NCI-H1417 (cell line): ENCODE measurements at places on chromosomes 4 and X.

DNA sequence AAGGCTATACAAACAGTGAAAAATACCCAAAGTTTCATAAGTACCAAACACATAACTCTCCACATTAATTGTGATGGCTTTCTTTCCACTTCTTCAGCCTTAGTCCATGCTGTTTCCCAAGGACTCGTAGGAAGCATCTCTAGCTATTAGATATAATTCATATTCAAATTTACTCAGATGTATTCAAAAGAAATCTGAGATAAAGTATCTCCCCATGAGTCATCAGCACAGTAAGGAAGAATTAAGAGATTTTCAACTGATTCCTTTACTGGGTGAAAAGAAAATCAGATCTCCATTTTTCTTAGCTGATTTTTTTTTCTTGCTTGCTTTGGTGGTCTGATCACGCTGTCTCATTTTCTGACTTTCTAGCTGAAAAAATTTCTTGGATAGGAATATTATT is 71.7 kb downstream of the MID1 start:
- DNase-seq, result no peak

DNA sequence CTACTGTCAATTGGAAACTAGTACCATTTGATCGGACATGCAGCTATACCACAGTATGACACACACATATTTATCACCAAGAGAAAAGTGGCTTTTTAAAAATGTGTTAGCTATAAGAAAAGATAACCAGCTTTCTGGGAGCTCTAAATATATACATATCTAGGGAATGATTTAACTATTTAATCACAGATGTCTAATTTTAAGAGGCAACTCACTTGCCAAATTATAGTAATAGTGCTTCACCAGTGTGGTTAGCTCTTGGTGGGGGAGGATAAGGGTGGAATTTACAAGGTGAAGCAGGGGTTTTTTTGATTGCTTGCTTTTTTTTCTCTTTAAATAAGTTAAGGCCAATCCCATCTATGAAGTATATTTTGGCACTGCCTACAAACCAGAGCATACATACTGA is 547.7 kb upstream of the DIPK2B start:
- DNase-seq, result no peak

- DNase-seq, result no peak
These were observed 16.2 kb downstream of the SH3RF1 start for GRCh38 chr4:169254546-169254983.

GRCh38 chr4:87114245-87115062 is 106.0 kb downstream of the KLHL8 start:
- DNase-seq, result no peak

- no peak for DNase-seq
These were observed 16.5 kb downstream of the ACSL4 start for GRCh38 chrX:109716431-109717028.

DNA sequence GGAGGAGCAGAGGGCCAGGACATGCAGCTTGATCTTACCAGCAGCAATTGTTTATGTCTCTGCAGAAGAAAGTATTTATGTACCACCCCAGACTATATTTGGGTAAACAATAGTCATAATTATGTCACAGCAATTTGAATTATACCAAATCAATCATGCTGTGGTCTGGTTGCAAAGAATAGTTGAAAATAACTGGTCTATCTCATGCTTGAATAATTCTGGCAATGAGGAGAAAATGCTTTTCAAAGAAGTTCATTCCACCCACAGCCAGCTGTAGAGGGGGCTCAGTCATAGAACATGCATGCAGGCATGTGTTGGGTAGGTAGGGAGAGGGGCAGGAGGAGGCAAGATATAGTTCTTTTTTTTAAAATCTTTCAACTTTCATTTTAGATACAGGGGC is 399.2 kb downstream of the IL15 start:
- no peak for DNase-seq

GRCh38 chr4:8729408-8730149 is 137.0 kb downstream of the CPZ start:
- no peak for DNase-seq

- no peak for DNase-seq
These were observed 31.7 kb downstream of the RBBP7 start for GRCh38 chrX:16838202-16839066.

GRCh38 chrX:120614816-120615215 is 10.9 kb downstream of the MCTS1 start:
- DNase-seq, result no peak

DNA sequence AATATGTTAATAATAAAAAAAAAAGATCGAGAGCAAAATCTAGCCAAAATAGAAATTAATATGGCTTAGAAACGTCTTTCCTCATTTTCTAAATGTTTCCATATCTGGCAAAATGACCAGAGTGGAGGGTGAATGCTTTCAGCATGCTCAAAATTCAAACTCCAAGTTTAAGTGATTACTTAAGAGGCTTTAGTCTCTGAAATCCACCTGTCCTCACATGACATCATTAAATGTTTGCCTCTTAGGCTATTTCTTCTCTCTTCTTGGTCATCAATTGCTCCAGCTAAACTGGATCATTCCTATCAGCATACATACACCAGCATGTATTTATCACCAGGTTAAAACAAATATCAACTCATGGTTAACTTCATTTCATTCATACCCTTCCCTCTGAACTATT is 54.5 kb upstream of the ATXN3L start:
- no peak for DNase-seq

DNA sequence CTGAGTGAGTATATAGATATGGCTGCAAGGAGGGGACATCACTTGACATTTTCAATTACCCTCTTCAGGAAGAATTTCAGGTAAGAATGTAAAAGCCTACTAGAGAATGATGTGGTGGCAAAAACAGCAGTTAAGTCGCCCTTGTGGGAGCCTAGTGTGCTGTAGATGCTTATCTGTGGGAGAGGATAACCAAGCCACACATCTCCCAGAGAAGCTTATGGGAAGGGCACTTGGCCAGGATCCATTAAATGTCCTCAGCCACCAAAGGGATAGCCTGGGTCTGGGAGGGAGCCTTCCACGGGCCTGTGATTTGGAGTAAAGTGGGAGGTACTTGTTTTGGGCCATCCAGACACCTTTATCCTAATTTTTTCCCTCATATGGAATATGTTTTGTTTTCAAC is 41.3 kb upstream of the BCLAF3 start:
- no peak for DNase-seq

GRCh38 chr4:172357006-172357540 is 543.9 kb downstream of the GALNTL6 start:
- no peak for DNase-seq

DNA sequence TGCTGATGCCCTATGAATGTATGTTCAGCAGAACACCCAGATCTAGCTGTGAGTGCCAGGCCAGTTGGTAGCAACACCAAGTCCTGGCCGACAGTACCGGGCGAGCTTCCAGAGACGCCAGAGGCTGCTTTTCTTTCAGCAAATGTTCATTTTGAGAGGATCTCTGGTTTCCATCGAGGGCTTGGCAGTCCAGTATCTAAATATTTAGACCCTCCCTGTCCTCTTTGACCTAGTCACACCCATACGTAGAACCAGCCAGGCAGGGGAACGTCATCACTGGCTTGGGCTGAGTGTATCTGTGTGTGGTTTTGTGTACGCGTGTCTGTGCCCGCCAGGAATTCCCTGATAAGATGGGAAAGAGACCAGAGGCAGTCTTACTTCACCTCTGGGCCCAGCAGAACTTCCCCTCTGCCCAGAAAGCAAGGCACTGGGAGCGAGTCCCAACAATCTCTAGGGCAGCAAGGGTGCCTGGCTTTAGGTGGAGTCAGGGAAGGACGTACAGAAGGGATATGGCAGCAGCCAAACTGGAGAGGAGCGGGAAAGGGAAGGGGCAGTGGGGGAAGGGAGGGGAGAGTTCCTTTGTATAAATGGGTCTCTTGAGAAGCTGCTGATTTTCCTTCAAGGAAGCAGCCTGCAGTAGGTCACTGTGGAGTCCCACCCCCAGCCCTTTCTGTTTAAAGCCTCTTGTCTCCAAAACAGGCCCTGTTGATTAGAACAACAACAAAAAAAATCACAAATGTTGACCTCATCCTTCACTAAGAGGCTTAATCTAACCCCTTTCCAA is 15.0 kb upstream of the ELF4 start:
- no peak for DNase-seq

GRCh38 chr4:165088366-165088765 is 24.3 kb downstream of the TMEM192 start:
- no peak for DNase-seq

DNA sequence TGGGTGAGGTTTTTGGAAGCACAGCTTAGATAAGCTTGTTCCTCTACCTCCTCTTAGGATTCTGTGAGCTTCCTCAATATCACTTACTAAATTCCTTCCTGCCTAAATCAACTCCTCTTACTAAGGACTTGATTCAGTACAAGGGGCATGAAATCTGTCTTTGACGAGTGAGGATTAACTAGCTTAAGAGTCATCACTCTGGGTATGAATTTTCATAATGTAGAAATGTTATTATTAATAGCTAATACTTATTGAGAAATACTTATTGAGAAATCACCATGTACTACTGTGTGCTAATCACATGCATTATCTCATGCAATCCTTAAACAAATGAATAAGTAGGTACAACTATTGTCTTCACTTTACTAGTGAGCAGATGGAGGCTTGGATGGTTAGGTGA is 28.6 kb downstream of the TRPC3 start:
- DNase-seq, result no peak

- DNase-seq, result no peak
These were observed 61.1 kb downstream of the MAD2L1 start for GRCh38 chr4:120005527-120005926.

GRCh38 chrX:44484607-44485146 is 58.0 kb downstream of the FUNDC1 start:
- DNase-seq, result no peak

DNA sequence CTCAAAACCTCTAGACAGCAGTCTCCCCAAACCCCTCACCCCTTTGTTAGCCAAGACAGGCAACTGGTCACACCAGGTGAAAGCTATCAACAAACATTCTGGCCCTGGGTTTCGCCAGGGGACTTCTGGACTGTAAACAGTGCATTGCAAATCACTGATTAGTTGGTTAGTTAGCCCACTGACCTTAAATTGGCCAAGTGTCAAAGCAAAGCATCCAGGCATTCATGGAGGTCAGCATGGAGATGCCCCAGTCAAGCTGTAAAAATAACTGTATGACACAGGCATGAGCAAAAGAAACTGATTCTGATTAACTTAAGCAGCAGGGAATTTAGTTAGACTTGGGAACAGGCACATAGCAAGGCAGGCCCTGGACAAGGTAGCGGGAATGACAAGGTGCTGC is 156.0 kb upstream of the TTC29 start:
- no peak for DNase-seq

DNA sequence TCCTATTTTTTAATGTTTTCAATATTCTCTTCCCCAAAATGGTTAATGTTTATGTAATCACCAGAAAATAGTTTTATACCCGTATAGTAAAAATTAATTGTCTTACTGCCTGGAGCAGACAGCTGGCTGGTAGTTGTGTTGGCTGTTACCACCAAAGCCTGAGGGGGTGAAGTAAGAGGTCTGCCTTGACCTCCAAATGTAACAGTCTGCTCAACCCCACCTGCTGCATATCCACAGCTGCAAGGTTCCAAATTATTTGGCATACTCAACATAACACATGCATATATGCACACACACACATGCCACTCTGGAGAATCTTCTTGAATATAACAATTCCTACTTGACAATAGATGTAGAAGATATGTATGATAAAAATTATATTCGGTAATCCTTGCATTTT is 624.3 kb downstream of the ADGRL3 start:
- DNase-seq, result no peak

DNA sequence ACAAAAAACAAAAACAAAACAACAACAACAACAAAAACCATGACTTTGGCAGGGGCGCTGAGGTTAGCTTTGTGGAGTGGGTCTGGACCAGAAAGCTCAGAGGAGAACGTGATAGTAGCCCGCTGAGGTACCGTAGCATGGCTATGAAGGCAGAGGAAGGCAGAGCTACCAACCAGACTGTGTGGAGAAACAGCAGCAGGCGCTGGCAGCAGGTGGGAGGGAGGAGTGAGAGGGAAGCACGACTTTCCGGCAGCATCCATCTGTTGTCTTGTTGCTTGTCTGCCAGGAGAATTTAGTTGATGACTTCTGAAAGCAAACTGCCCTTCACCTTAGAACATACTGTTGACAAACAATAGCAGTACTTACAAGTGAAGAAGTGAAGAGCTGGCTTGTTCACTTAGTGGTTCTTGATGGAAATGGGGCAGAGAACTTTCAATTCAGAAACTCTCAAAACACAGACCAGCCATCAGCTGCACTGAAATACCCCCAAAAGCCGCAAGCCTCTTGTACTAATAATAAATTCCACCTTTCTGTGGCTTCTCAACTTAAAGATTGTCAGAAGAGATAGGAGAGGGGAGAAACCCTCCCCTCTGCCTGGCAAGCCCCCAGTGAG is 447.2 kb downstream of the SLITRK2 start:
- no peak for DNase-seq

DNA sequence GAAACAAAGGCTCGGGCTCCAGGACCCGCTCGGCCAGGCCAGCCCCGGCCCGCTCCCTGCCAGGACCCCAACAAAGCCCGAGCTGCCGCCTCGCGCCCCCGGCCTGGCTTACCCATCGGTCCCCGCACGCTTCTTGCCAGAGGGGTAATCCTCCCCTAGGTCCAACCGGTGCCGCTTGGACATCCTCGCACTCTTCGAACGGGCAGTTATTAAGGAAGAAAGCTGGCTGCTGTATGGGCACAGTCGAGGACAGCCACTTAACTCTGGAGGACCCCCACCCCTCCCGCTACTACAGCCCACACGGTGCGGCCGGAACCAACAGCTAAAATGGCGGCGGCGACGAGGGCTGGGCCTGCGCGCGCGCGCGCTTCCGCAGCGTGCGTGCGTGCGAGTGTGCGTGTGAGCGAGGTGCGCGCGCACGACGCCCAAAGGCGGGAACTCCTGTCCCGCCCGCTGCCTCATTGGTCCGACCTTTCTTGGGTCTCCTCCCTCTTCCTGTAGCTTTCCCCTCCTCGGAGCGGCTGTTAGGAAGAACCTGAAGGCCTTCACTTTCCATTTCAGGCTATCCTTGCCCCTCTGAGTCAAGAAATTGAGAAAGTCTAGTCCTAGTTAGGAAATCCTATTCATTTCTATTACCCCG is at the start of gene DHX15:
TSS of gene DHX15 (minus strand) at position 344 of the 640 bp plus-strand sequence. CDS start at position 183, 161 bp downstream.
- peak; percentile 97 for DNase-seq

DNA sequence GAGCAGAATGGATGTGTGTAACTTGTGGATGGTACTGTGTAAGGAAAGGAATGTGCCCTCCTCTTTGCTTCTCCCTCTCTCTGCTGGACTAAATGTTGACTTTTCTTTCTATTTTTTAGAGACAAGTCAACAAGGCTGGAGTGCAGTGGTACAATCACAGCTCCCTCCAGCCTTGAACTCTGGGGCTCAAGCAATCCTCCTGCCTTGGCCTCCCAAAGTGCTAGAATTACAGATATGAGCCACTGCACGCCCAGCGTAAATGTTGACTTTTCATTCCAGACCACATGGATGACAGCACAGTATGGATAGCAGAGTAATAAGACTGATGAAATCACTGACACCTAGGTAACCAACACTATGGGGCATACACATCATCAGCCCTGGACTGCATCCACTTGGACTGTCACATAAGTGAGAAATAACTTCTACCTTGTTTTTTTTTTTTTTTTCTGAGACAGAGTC is 5.1 kb upstream of the RPS3A start:
- no peak for DNase-seq

DNA sequence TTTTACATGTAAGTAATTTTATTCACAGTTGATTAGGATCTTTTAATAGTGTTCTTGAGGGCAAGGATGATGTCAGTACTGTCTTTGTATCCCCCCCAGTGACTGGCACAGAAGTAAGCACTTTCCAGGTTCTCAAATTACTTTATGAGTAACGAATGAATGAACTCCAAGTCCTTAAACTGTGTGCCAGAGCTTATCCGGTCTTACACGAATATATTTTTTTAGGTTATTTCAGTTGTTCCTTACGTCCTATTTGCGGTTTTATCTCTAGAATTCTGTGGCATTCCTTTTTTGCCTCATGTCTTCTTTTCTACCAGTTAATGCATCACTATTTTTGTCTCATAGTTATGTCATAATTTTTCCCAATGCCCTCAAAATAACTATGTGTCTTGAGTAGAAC is 106.9 kb upstream of the MID1IP1 start:
- no peak for DNase-seq
